Natural killer cell (primary cell): ENCODE measurements at places on chromosomes 7 and 10. TPM values are rescaled to one million over a fixed set of nuclear protein-coding genes. Genes with fewer than 3 reads are reported as not detected.

DNA sequence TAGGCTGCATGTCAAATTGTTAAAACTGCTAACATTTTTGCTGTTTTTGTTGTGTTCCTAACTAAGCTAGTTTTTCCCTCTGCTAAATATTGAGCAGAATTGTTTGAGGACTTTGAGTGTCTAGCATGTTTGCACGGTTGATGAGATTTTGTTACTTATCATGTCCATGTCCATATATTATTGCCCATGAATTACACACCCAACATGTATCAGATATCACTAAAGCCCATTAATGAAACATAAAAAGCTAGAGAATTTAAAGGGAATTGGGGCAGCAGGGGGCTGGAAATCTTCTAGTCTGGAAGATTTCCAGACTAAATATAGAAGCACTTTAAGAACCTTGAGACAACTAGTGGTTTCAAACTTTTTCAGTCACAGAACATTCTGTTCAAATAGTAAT, 197.7 kb downstream of the SNX10 start:
- H3K36me3 ChIP-seq = no peaks in the 10 kb centered on the region
- H3K27me3 ChIP-seq = no peaks in the 10 kb centered on the region

DNA sequence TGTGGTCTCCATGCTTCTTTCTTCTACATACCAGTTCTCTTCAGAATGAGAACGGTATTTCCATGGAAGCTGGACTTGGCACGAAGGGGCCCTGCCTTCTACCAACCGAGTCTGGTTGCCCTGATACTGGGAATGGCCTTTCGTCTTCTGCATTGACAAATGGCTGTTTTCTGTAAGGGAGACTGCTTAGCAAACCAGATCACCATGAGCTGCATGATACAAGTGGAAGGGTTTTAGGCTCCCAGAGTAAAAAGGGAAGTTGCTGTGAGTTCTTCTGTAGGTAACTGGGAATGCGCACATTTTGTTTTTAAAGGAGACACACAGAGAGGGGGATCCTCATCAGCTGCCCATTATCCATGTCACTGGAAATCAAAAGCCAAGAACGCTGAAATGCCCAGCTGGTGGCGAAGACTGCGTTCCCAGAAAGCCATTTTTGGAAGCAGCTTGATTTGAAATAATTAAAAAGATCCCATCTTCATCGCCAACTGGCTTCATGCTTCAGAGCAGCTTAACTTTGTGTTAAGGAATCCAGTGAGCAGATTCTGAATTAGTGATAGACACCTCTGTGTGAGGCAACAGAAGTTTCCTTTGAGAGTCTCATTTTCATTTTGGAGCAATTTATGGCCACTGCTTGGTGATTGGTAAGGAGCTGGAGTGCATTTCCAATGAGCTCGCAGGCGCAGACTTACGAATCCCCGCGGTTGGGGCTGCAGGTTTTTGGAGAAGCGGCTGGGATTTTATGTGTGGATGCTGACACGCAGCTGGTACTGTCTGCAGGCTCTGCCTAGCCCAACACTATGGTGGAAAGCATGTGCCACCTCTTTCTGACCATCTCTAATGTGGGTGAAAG, 672.7 kb upstream of the FOXK1 start:
- no peak overlapping the region for H3K4me3 ChIP-seq
- H3K36me3 ChIP-seq = no peaks in the 10 kb centered on the region

GRCh38 chr10:78211561-78212051, 177.9 kb downstream of the RPS24 start:
- H3K27me3 ChIP-seq = no peaks in the 10 kb centered on the region
- no peak overlapping the region for H3K4me3 ChIP-seq
- no peaks in the 10 kb centered on the region for H3K4me1 ChIP-seq
- H3K27ac ChIP-seq = no peak overlapping the region
- H3K36me3 ChIP-seq = no peaks in the 10 kb centered on the region

DNA sequence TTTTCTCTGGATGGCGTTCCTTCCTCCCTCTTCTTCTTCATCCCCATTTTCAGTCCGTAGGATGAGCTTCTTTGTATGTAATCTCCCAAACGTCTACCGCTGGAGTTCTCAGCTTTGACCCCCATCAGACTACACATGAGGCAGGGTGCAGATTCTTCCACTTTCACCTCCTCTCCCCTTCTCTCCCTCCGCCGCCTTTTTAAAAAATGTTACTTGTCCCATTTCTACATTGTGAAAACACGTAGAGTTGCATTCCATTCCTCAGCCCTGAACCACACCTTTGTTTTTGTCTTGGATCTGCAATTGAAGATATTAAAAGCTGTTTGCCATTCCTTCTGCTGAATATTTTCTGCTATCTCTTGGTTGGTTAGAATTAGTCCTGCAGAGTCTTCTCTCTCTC, 6.2 kb downstream of the ADIRF start:
- H3K4me1 ChIP-seq = peaks cover 23% of the 10 kb centered on the region
- DNase-seq = no peak
- H3K27me3 ChIP-seq = no peaks in the 10 kb centered on the region
- no peak overlapping the region for H3K27ac ChIP-seq

DNA sequence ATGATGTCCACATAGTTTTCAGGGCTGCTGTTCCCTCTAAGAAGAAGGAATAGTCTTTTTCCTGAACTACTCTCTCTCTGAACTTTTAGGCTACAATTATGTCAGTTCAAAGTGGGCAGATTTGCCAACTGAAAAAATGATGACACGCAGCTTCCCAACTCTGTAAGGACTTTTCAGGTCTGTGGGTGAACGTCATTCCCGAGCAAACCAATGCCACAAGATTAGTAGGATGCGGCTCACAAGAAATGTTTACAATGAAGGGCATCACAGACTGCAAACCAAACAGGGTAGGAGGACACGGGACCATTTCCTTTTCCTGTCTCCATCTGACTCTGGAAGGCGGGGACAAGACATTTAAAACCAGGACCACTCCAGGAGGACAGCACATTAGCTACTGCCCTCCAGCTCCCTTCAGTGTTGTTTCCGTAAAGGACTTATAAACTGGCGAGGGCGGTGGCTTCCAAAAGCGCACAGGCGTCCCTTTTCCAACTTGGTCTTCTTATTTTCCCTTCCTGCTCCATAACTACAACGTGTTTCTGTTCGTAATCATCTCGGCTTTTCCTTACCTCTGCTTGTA, 539 bp upstream of the MKLN1 start:
- no peaks in the 10 kb centered on the region for H3K36me3 ChIP-seq
- H3K4me1 ChIP-seq = peaks cover 8% of the 10 kb centered on the region
- H3K27me3 ChIP-seq = no peaks in the 10 kb centered on the region
- peak overlapping the region; percentile 94 for H3K4me3 ChIP-seq
- no peak for DNase-seq

- H3K27me3 ChIP-seq = no peaks in the 10 kb centered on the region
- DNase-seq = no peak
- no peak overlapping the region for H3K27ac ChIP-seq
- no peak overlapping the region for H3K4me3 ChIP-seq
- H3K4me1 ChIP-seq = no peaks in the 10 kb centered on the region
Observed at GRCh38 chr10:111707076-111707475, 476.5 kb downstream of the GPAM start.

- peaks cover 4% of the 10 kb centered on the region for H3K36me3 ChIP-seq
- H3K4me3 ChIP-seq = no peak overlapping the region
- H3K27me3 ChIP-seq = no peaks in the 10 kb centered on the region
- no peak for DNase-seq
- H3K4me1 ChIP-seq = peaks cover 2% of the 10 kb centered on the region
Observed at GRCh38 chr10:95236068-95236903, 42.2 kb downstream of the ACSM6 start.

- H3K36me3 ChIP-seq = no peaks in the 10 kb centered on the region
- no peaks in the 10 kb centered on the region for H3K4me1 ChIP-seq
- peak; percentile 44 for DNase-seq
- no peak overlapping the region for H3K27ac ChIP-seq
Observed at GRCh38 chr10:69636626-69637605, 6.9 kb downstream of the FAM241B start.

GRCh38 chr7:14639801-14640200, 262.8 kb downstream of the DGKB start:
- H3K4me1 ChIP-seq = no peaks in the 10 kb centered on the region
- no peaks in the 10 kb centered on the region for H3K36me3 ChIP-seq
- H3K27me3 ChIP-seq = no peaks in the 10 kb centered on the region
- H3K4me3 ChIP-seq = no peak overlapping the region
- H3K27ac ChIP-seq = no peak overlapping the region

- H3K36me3 ChIP-seq = no peaks in the 10 kb centered on the region
- DNase-seq = no peak
- no peaks in the 10 kb centered on the region for H3K4me1 ChIP-seq
- no peaks in the 10 kb centered on the region for H3K27me3 ChIP-seq
- H3K27ac ChIP-seq = no peak overlapping the region
Observed at GRCh38 chr7:142280263-142280662, 22.4 kb upstream of the PRSS58 start.

DNA sequence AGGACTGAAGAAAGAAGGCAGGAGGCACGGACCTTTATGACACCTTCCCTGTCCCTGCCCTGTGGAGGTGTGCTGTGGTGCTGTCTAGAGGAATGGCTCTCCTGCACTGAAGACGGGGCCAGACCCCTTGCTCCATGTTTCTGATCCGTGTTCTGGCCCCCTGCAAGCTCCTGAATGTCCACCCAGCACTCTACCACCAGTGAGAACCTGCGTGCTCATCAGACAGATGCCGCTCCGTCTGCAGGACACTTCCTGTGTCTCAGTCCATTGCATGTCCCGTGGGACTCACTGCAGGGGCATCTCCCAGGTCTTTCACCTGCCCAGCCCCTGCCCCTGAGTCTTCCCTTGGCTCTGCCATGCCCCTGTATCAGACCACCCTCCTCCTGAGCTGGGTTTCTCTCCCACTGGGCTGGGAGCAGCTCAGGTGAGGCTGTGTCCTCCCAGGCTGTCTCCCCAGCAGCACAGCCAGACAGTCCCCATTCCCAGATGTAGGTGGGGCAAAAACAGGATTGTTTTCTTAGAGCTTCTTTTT, 278.3 kb upstream of the ZNF32 start:
- H3K27me3 ChIP-seq = no peaks in the 10 kb centered on the region
- H3K4me1 ChIP-seq = no peaks in the 10 kb centered on the region
- no peak overlapping the region for H3K27ac ChIP-seq
- H3K36me3 ChIP-seq = no peaks in the 10 kb centered on the region
- no peak for DNase-seq

- H3K27ac ChIP-seq = no peak overlapping the region
- peaks cover 43% of the 10 kb centered on the region for H3K27me3 ChIP-seq
- no peak overlapping the region for H3K4me3 ChIP-seq
- no peaks in the 10 kb centered on the region for H3K36me3 ChIP-seq
Observed at GRCh38 chr7:128168667-128169210, 72.3 kb upstream of the LEP start.

DNA sequence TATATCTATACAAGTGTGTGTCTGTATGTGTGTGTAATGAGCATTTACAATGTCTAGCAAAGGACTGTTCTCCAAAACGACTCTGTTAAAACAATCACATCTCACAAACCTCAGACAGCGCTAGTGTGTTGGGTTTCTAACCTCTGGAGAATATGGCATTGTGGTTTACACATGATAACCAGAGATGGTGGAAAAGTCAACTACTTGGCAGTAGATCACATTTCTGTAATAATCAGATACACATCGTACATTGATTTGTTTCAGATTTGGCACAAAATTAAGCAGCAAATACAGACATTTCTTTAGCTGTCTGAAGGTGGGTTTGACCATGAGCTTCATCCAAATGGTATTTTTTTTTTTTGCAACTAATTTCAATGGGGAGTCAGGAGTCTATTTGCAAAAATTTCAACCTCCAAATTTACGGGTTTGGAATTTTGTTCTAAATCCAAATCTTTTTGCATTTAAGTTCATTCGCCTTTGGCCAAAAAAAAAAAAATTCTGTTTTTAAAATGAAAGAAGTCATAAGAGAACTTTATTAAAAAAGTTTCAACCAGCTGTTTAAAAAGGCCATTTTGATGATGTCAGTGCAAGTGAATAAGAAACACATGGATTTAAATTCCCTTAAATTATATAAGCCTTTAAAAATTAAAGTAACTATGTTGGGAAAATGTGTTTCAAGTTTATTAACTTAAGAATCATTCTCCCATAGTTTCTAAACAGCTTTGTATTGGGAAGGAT, 127.8 kb downstream of the TMEM26 start:
- H3K4me3 ChIP-seq = no peak overlapping the region
- no peaks in the 10 kb centered on the region for H3K27me3 ChIP-seq
- no peak for DNase-seq
- no peaks in the 10 kb centered on the region for H3K36me3 ChIP-seq
- H3K4me1 ChIP-seq = no peaks in the 10 kb centered on the region

- no peak for DNase-seq
- H3K36me3 ChIP-seq = no peaks in the 10 kb centered on the region
- no peak overlapping the region for H3K27ac ChIP-seq
Observed at GRCh38 chr10:99484626-99485581, 47.8 kb upstream of the NKX2-3 start.

DNA sequence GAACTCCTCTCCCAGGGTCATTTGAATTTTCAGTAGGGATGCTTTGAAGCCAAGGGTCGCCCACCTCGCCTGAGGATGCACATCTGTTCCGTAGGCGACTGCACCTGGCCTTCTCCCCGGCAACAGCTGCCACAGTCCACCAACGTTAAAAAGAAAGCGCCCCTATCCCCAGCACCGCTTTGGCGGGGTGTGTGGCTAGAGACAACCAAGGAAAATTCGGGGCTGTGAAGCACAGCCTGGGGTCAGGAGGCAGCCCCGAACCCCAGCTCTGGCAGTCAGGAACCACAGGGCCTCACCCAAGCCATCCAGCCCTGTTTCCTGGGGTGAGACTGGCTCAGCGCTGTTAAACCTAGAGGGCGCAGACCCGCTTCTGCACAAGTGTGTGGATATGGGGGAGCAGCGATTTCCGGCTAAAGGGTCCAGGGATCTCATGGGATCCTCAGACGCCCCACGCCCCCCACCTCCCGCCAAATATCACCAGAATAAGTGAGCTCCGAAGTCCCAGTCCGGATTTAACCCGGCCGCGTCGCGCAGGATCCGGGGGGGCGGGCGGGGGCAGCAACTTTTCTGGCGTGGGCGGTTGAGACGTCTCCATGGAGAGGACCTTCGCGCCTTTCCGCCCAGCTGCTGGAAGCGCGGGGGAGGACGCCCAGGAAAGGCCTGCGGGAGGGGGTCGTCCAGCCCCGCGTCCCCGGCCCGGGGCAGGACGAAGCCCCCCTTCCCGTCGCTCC, 822 bp downstream of the ZC3HAV1L start:
- no peak for DNase-seq
- peaks cover 13% of the 10 kb centered on the region for H3K4me1 ChIP-seq
- no peaks in the 10 kb centered on the region for H3K27me3 ChIP-seq
- H3K4me3 ChIP-seq = peak overlapping the region; percentile 19
- H3K36me3 ChIP-seq = no peaks in the 10 kb centered on the region

SPDYE1 gene
- total RNA-seq = not detected

ENTPD1 gene
- total RNA-seq = 1.3 TPM

FAM25A gene
- not detected for total RNA-seq

VAX1 gene
- not detected for total RNA-seq

ASB4 gene
- not detected for total RNA-seq

TUBAL3 gene
- total RNA-seq = not detected

CFAP69 gene
- total RNA-seq = not detected

MYH16 gene
- not detected for total RNA-seq

C7orf57 gene
- total RNA-seq = not detected

WDR37 gene
- total RNA-seq = 59.6 TPM

PLAU gene
- 0.32 TPM for total RNA-seq

GIMAP4 gene
- total RNA-seq = 124 TPM

PRSS2 gene
- not detected for total RNA-seq

TRPV6 gene
- not detected for total RNA-seq

MYL10 gene
- total RNA-seq = not detected
